Stomach (tissue), 19 donors: ENCODE measurements at places on chromosomes 3 and 15.

GRCh38 chr3:141115789-141116541 lies 64.8 kb downstream of the SPSB4 start:
- DNase-seq: peak; percentile 86

GRCh38 chr3:61029194-61029593 lies 222.1 kb downstream of the FHIT start:
- no peak for DNase-seq

DNA sequence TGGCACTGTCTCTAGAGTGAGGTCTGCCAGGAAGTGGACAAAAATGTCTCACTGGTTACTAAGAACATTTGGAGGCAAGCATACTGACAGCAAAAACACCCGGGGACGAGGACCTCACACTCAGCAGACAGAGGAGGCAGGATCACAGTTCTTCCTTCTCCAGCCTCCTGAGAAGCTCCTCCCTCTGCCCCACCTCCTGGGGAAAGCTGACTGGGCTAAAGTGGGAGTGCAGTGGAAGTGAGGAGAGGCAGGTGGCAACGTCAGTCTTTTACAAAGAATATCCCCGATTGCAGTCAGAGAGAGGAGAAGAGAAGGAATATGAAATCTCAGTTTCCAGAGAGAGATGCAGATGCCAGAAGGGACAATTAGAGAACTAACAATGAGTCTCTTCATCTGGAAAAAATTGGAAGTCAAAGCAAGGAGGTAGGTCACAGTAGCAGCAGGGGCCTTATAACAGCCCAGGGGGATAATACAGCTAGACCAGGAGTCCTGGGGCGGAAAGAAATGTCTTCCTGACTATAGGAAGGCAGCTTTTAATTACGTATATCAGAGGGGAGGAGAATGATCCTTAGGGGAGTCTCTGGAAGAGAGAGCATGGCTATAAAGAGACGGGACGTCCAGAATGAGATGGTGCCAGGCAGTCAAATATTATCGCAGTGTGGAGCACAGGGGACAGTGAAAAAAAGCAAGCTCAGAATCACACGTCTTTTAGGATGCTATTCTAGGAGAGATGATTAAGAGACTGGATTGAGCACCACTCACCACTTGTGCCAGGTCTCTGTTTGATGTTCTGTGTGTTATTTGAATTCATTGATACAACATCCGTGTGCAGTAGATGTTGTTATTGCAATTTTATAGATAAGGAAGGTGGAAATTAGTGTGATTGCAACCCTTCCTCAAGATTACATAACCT lies 47.2 kb downstream of the LEO1 start:
- peak; percentile 32 for DNase-seq

DNA sequence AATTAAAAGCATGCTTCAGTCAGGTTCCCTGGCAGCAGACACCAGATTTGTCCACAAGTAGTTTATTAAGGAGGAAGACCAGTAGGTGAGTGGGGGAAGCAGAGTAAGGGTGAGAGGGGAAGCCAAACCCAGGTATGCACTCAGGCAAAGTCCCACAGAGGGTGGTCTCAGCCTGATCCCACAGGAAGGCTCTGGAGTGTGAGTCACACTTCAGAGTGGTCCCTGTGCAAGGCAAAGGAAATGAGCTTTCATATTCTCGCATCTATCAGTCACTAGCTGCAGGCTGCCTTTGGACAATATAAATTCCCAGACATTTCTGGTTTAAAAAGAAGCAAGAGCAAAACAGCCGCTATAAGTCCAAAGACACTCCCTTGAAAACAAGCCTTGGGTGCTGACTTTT lies 78.5 kb downstream of the TRANK1 start:
- DNase-seq: no peak

GRCh38 chr3:27596921-27597320 lies 112.7 kb upstream of the SLC4A7 start:
- DNase-seq: no peak

DNA sequence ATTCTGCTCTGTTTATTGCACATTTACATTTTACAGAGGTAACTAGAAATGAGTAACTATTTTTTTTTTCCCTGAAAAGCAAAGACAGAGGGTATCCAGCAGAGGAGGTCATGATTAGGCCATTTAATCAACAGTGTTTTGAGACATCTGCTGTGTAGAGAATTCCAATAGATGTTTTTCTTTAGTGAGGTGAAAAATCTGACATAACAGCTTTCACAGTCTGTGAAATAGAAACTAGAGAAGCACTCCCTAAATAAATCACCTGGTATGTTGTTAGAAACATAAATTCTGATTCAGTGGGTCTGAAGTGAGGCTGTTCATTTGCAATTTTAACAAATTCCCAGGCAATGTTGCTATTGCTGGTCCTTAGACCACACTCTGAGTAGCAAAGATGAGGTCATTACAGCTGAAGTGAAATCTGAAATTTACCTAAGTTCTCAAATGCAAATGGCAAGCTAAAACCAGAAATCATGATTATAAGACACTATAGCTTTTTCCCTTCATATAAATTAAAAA lies 329.2 kb upstream of the LRRC3B start:
- no peak for DNase-seq

DNA sequence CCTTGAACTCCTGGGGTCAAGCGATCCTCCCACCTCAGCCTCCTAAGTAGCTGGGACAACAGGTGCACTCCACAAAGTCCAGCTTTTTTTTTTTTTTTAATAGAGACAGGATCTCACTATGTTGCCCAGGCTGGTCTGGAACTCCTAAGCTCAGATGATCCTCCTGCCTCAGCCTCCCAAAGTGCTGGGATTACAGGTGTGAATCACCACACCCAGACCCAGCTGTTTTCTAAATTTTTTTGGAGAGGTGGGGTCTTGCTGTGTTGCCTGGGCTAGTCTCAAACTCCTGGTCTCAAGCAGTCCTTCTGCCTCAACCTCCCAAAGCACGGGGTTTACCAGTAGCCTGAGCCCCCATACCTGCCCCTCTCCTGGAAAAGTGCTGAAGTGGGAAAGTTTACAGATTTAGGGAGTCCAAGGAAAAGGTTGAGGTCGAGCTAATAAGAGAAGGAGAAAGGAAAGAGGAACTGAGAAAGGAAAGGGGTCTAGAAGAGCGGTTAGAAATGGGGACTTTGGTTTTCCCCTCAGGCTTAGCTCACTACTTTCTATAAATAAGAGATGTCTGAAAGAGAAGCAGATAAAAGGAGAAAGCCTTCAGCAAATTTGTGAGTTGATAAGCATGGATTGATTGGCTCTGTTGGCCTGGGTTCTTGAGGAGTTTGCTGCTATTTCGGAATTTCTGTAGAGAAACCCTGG lies 23.6 kb downstream of the UBE2E1 start:
- DNase-seq: no peak

- no peak for DNase-seq
These were observed 62.4 kb downstream of the RTP4 start for GRCh38 chr3:187430576-187430975.

DNA sequence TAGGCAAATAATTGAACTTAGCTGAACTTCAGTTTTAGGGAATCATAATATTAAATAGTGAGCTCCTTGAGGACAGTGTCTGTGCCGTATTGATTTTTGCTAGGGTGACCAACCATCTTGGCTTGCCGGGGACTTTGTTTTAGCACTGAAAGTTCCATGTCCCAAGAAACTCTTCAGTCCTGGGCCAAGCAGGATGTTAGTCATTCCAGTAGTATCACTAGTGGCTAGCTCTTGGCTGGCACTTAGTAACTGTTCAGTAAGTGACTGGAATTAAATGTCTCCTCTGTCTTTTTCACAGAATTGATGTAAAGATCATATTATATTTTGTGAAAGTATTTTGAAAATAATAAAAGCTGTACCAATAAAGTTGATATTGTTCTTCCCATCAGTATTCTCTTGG lies 42.3 kb downstream of the RSRC1 start:
- DNase-seq: no peak

DNA sequence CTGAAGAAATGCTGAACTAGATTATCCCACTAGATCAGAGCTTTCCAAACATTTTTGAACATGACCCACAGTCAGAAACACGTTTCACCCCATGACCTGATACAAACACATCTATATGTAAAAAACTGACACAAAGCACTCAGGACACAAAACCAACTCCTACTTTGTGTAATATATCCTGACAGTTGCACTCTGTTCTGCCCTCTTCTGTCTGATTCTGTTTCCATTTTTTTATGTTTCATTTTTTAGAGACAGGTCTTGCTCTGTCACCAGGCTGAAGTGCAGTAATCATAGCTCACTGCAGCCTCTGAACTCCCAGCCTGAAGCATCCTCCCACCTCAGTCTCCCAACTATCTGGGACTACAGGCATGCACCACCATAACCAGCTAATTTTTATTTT lies 15.8 kb upstream of the RFTN1 start:
- DNase-seq: no peak

- DNase-seq: no peak
These were observed 111.7 kb upstream of the TP63 start for GRCh38 chr3:189519458-189519857.

DNA sequence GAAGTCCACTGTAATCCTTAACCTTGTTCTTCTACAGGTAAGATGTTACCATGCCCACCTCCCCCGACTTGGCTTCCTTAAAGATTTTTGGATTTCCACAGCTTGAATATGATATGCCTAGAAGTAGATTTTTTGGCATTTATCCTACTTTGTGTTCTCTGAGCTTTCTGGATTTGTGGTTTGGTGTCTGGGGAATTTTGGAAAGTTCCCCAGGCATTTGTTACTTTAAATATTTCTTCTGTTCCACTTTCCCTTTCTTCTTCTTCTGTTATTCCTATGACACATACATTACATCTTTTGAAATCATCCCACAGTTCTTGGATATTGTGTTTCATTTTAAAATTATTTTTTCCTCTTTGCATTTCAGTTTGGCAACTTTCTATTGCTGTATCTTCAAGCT lies 122.1 kb upstream of the TMEM108 start:
- no peak for DNase-seq

GRCh38 chr3:28228623-28229022 lies 12.8 kb upstream of the CMC1 start:
- no peak for DNase-seq

GRCh38 chr3:57546616-57547015 lies 2.5 kb upstream of the DNAH12 start:
- no peak for DNase-seq

GRCh38 chr3:171991166-171991565 lies 48.2 kb upstream of the FNDC3B start:
- no peak for DNase-seq

DNA sequence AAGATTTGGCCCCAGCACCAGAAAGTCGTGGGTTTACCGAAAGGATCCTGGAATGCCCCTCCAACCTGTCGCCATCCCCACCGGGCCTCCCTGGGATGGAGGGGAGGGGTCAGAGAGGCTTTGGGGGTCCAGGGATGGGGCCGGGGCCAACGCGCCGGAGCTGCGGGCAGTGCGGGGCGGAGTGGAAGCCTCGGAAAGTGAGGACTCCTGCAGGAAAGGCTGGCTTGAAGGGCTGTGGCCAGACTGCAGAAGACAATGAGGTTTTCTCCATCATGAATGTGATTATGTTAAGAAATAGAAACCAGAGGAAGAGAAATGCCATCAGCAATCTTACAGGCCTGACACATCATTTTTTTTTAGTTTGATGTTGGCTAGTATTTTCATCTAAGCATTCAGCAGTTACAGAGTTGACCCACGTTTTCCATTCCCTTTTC lies 738 bp downstream of the YEATS2 start:
- peak; percentile 69 for DNase-seq

GRCh38 chr3:72938471-72939265 lies 50.8 kb downstream of the GXYLT2 start:
- peak; percentile 82 for DNase-seq

DNA sequence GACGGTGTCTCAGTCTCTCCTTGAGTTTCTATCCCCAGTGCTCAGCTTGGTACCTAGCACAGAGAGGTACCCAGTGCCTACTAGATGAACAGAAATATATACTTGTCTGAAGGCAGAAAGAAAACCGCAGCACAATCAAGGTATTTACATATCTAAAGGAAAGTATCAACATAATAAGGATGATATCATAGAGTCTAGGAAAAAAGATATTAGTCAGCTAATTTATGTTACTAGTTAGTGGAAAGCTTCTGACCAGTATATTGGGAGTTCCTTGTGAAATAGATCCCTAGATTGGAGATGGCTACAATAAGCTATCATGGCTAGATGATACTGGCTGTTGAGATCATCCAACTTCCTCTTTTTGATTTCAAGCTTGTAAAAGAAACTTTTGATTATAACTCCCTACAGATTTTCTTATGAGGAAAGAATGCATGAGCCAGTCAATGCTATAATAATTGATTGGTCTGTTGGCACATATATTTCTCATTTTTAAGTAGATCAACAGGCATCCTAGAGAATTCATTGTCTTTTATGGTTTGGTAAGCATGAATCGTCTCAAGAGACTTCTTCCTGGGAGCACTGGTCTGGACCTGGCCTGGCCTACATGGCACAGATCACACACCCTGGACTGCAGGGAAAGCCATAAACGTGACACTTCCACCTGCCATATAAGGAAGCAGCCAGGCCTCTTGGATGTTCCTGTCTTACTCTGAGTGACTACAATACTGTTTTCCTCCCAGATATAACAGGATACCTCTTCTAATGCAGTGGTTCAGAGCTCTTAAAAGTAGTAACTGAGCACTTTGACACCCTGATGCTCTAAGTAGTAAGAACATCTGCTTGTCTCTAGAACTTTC lies 60.7 kb downstream of the IMPG2 start:
- DNase-seq: no peak

- no peak for DNase-seq
These were observed 6.2 kb downstream of the DLG1 start for GRCh38 chr3:197292083-197292646.

GRCh38 chr3:13105181-13105895 lies 32.1 kb upstream of the IQSEC1 start:
- no peak for DNase-seq

- DNase-seq: no peak
These were observed 149.5 kb downstream of the ITPR1 start for GRCh38 chr3:4642611-4643010.

DNA sequence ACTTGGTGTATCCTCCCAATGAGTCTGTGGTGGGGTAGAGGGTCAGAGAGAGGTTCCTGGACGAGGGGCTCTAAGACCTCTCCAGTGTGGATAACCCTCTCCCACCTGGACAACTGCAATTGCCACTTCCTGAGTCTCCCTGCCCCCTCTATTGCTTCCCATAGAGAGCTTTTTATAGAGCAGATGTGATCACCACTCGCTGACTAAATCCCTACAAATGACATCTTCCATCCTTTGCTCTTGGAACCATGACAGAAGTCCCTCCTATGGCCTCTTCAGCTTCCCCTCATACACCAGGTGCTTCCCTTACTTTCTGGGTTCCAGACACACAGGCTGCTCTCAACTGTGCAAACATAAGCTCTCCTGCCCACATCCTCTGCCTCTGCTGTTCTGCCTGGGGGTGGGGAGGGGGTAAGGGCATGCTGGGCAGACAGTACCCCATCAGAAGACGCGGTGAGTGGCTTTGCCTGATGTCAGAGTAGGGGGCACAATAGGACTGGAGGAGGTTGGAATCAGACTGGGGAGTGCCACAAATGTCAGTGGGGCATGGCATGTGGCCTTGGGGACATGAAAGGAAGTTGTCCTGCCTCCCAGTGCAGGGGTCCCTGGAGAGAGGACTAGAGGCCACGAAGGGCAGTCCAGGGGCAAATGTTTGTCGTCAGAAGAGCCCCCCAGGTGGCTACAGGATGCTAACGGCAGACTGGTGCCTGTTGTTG lies 15.2 kb downstream of the ITIH3 start:
- peak; percentile 42 for DNase-seq

GRCh38 chr15:101329867-101330380 lies 34.9 kb upstream of the SNRPA1 start:
- no peak for DNase-seq

GRCh38 chr3:115508562-115508961 lies 114.7 kb upstream of the GAP43 start:
- DNase-seq: no peak
